ENCODE measurements at places on chromosomes 11 and 22.

DNA sequence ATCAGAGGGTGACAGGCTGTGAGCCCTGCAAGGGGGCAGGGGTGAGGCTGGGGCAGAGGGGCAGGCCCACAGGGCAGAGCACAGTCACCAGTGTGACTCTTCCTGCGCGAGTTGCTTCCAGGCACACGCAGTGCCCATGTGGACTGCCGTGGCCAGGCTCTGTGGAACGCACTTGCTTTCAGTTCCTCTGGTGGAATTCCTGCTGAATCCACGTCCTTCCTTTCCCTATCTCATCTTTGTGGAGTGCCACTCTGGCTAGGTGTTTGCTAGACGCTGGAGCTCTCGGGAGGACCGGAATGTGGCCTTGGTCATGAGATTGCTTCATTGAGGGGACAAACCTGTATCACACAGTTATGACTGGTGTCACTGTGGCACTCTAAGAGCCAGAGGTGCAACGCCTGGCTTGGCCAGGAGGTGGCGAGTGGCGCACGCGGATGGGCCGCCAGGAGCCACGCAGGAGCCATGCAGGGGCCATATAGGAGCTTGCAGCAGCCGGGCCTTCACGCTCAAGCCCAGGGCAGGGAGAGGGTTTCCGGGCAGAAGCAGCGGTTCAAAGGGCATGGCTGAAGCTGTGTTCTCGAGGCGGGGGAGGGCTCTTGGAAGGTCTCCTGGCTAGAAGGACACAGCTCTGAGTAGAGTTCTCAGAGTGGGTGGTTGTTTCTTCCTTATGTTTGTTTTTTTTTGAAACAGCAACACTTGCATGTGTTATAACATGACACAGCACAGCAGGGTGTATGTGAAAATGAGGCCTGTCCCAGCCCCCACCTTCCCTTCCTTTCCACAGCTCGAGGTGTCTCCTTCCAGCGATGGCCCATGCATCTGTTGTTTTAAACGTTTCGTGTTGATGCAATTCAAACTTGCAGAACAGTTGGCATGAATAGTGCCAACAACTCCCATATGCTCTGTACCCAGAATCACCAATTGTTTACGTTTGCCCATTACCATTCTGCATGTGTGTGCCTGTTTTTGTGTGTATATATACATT is 36.2 kb downstream of the TBC1D22A start:
- DNase-seq: no peak

GRCh38 chr22:39960791-39961746 is 872 bp downstream of the TMA7B start:
- no peak for DNase-seq

- no peak for DNase-seq
These were observed 29.8 kb upstream of the PPP6R3 start for GRCh38 chr11:68430801-68431200.

- DNase-seq: no peak
These were observed 11.0 kb upstream of the CACNA1I start for GRCh38 chr22:39559456-39560105.

DNA sequence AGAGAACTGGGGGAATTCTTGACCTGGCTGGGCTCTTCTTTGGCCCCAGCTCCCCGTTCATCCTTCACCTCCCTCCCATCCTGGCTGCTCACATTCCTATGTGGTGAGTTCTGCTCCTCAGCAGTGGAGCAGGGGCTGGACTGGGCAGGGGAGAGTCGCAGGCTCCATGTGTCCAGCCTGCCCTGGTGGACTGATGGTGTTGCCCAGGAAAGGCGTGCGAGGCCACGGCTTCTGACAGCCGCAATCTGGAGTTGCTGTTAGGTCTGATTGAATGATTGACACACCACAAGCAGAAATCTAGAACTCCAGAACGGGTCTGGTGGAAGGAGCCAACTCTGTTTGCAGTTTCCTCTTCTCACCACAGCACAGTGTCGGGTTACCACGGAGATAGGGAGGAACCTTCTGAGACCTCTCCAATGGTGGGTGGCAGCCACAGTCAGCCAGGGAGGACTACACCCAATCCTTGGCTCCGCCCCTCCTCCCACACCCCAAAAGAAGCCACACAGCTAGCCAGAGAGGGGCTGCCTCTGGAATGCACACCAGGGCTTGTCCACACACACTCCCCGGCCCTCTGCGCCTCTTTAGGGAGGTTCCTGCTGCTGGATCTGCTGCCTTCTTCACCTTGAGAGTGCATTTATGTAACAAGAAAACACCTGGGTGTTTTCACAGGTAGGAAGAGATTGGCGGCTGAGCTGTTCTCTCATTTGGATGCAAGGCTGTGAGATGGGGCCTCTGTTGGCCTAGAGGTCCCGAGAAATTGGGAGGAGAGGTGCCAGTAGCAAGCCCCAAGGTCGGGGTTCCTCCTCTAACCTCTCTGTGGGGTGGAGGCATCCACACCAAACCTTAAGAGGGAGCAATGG is 56.4 kb upstream of the CD44 start:
- DNase-seq: no peak

GRCh38 chr22:36371920-36372319 is 15.8 kb downstream of the MYH9 start:
- no peak for DNase-seq

DNA sequence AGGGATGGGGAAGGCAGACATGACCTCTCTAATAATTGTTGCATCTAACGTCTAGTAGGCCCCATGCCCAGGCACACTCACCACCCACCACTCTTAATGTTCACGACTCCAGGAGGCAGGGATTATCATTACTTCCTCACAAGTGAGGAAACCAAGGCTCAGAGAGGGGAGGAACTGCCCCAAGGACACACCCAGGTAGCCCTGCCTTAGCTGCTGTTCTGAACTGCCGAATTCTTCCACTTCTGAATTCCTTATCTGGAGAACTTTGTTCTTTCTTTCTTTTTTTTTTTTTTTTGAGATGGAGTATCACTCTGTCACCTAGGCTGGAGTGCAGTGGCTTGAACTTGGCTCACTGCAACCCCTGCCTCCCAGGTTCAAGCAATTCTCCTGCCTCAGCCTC is 16.7 kb downstream of the SLCO2B1 start:
- DNase-seq: no peak

GRCh38 chr22:26921726-26922125 is 264.3 kb downstream of the MIAT start:
- DNase-seq: no peak

- DNase-seq: no peak
These were observed 14.8 kb downstream of the CD6 start for GRCh38 chr11:60985991-60986915.

DNA sequence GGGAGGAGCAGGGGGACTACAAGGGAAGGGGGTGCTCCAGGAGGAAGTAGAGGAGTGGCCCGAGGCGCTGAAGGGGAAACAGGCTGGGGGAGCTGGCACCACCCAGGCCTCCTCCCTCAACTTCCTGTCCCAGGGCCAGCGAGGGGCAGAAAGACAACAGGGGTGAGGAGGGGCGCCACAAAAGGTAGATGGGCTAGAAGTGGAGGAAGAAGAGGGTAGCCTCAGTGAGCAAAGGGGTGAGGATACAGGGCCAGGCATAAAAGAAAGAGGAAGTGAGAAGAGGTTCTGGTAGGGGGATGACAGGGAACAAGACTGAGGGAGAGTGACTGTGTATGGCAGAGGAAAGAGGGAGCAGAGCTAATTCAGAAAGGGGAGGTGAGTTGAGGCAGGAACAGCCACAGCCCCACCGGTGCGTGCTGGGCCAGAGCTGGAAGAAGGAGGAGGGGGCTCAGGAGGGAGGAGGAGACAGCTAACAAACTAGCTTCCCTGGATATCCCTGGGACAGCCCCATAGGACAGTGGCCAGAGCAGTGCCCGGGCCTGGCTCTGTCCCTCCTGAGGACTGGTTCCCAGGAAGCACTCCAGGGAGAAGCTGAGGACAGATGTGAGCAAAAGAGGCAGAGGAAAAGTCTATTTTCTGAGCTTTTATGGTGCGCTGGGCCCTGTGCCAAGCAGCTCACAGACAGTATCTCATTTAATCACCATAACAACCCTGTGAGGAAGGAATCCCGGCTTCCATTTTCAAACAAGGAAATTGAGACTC is 8.5 kb downstream of the DCHS1 start:
- DNase-seq: peak; percentile 44
